ENCODE measurements at places on chromosomes 13 and 19.
A peak's percentile ranks its signal among the peaks of the same experiment; 100 is the strongest.

GRCh38 chr13:41931337-41931736 is 29.6 kb downstream of the VWA8 start:
- no peak for DNase-seq

DNA sequence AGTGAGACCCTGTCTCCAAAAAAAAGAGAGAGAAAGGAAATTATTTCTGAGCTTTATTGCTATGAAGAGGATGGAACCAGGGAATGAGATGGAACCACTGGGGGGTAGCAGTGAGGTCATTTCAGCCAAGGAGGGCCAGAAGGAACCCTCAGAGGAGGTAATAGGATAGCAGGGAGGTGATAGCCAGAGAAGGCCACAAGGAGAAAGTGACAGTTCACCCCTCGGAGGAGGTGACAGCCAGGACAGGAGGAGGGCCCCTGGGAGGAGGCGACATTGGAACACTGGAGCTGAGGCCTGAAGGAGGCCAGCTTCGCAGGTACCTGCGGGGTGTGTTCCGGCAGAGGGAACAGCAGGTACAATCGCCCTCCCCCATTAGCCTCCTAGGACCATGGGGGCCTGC is 675 bp upstream of the PGPEP1 start:
- DNase-seq: no peak

GRCh38 chr19:33806434-33806881 is 9.8 kb downstream of the KCTD15 start:
- no peak for DNase-seq

DNA sequence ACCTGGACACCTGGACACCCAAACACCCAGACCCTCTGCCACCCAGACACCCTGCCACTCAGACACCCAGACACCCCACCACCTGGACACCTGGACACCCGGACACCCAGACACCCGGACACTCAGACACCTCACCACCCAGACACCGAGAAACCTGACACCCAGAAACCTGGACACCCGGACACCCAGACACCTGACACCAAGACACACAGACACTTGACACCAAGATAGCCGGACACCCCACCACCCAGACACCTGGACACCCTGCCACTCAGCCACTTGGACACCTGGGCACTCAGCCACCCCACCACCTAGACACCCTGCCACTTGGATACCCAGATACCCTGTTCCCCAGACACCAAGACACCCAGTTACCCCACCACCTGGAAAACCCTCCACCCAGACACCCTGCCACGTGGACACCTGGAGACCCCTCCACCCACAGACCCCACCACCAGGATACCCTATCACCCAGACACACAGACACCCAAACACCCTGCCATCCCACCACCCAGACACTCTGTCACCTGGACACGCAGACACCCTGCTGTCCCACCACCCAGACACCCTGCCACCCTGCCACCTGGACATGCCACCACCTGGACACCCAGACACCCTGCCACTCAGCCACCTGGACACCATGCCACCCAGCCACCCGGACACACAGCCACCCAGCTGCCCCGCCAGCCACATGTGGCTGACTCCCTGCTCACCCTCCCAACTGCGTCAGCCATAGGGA is 17.4 kb downstream of the C19orf12 start:
- no peak for DNase-seq

GRCh38 chr19:15264061-15264932 is 32.0 kb upstream of the EPHX3 start:
- peak; percentile 75 for DNase-seq

GRCh38 chr19:51689751-51690453 is 3.2 kb upstream of the SPACA6 start:
- DNase-seq: peak; percentile 36

- DNase-seq: no peak
Measured at GRCh38 chr13:110413016-110413675, 106.1 kb downstream of the COL4A2 start.

GRCh38 chr19:48997972-48998371 is 4.3 kb downstream of the RUVBL2 start:
- DNase-seq: peak; percentile 63

DNA sequence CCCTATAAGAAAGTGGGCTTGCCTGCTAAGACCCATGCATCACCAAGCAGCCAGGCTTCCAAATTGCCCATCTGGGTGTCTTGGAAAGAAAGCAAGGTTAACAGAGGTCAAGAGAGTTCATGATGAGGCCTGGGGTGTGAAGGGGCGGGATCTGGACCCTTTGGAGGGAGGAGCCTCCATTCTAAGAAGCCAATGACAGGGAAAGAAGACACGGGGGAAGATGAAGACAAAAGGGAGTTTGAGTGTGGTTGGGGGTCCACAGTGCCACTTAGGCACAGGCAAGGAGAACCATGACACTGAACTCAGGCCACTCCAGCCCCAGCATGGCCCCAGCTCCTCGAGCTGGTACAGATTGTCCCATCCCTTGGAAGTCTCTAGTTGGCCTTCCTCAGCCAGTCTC is 350.2 kb upstream of the TSHZ3 start:
- no peak for DNase-seq

GRCh38 chr19:34360354-34360909 is 4.6 kb upstream of the GPI start:
- DNase-seq: no peak

- DNase-seq: no peak
Measured at GRCh38 chr13:106491463-106491862, 44.0 kb downstream of the EFNB2 start.

GRCh38 chr19:47421844-47422395 is 2.6 kb upstream of the MEIS3 start:
- DNase-seq: no peak

DNA sequence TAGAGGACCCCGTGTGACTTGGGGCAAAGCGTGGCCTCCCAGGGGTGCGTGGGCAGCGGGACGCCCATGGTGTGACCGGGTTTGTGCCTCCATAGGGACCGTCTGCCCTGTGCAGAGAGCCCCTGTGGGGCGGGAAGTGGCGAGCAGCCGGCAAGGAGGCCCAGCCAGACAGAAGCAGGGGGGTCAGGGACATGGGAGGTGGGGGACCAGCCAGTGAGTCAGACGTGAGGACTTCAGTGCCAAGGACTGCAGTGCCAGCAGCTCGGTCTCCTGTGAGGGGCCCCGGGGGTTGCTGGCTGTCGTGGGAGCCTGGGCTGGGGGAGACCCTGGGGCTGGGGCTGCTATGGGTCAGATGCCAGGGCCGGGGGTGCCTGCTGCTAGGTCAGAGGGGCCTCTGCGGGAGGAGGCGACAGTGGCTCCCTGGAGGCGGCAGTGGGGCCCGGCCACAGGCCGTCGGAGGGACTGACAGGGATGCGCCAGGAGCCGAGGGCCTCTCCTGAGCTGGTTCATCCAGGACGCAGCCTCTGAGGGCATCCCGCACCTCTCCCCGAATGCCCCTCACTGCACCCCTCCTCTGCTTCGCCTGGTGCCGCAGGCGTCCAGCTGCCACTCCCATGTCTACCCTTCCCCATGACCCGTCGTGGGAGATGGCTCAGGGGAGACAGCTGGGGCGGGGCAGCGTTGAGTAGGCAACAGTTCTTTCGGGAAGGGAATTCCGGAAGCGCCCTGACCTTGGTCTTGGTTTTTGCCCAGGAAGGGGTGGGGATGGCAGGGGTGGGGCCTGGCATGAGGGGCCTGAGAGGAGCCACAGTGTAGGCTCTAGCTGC is 80.0 kb downstream of the KDM4B start:
- DNase-seq: no peak
